Suppressor macrophage (primary cell): ENCODE measurements at places on chromosomes 12 and 14.

DNA sequence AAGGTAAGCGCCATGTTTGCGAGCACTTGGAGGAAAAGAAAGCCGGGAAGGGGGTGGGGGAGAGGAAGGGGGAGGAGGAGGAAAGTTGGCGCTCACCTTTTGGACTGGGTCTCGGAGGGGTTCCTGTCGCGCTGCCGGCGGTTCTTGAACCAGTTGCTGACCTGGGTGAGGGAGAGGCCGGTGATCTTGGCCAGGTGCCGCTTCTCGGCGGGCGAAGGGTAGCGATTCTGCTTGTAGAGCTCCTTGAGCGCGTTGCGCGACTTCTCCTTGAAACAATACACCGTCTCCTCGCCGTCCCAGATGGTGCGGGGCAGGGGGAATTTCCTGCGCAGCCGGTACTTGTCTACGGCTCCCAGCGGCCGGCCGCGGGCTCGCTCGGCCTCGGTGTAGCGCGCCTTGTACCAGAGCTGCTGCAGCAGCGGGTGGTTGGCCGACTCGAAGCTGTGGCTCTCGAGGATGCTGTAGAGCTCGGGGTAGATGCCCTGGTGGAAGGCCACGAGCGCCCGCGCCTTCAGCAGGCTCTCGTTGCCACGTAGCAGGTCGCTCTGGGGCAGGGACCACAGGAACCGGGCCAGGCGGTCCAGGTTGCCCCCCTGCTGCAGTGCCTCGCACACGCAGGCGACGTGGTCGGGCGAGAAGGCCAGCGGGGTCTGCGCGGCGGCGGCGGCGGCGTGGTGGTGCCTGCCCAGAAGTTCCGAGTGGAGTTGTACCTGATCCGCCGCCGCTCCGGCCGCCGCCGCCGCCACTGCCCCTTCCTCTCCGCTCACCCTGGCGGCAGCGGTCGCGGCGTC is 840 bp downstream of the SIX4 start:
- DNase-seq = peak; percentile 48

DNA sequence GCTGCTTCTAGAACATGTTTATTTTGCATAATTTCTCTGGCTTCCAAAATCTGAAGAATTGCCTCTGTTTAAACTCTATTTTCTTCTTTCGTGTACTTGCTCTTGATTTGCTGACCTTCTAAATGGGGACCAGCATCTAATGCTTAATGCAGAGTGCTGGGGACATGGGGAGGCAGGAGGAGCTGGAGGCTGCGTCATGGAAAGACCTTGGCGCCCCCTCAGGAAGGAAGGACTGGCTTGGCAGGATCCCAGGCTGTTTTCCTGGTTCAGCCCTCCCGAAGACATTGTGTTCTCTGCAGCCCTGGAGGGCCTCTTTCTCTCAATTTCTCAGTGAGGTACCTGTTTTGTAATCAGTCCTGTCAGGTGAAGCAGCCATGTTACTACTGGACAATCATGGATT is 5.5 kb downstream of the PRKCH start:
- no peak for DNase-seq

DNA sequence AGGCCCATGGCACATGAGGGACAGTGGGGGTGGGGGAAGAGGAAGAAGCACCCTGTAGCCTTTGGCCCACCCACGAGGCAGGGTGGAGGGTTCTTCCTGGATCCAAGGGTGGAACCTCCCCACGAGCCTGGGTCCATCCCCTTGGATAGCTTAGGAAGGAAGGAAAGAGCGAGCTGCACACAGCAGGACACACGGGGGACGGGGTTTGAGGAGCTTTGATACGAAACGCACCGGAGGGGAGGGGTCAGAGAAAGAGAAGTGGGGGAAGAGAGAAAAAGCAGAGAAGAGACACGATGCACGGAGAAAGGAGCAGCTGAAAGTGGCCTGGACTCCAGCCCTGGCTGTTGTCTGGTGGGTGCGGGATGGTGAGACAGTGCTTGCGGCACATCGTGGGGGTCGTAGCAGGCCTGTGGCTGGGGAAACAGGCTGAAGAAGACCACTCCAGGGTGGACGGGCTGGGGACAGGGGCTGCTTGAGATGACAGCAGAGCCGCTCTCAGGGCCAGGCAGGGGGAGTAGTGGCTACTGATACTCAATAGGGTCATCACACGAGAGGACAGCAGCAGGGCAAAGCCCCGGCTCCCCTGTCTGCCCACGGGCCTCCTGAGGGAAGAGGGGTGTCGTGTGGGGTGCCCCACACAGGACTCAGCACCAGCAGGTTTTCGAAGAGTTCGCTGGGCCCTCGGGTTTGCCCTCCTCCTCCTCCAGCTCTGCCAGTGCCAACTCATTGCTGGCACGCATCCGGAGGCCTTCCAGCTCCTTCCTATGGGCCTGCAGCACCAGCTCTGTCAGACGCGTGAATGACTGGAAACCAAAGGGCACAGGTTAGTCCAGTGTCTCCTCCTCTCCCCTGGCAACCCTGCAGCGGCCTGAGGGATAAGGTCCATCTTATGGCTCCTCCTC is 5.4 kb upstream of the GPX2 start:
- no peak for DNase-seq

DNA sequence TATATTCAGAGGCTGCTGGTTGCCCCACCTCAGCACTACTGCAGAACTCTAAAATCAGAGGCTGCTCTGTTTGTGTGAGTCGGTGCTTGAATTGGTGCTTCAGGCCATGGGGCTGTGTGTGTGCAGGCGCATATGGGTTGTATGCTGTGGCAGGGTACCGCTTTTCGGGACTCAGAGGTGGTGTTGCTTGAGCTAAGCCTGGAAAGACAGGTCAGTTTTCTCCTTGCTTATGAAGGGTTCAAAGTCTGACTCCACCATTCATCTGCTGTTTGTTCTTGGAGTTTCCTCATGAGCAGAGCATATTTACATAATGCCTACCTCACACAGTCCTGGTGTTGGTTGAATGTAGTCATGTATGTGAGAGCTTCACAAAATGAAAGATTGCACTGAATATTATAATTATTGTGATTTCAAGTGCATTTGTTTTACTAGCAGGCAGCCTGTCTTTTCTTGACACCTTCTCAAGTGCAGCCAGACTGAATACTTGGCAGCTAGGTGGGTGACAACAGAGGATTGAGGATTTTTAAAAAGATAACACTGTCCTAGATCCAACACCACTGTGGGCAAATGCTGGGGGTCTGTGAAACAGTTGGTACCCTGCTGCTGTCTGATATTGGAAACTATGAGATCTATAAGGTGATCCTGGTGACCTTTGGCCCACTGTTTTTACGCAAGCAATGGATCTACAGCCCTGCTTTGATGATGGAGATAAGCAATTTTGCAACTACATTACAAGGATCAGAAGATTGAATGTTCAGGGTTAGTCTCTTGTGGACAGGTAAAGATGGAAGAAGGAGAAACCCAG is 1.0 kb upstream of the ANG start:
- DNase-seq = no peak

DNA sequence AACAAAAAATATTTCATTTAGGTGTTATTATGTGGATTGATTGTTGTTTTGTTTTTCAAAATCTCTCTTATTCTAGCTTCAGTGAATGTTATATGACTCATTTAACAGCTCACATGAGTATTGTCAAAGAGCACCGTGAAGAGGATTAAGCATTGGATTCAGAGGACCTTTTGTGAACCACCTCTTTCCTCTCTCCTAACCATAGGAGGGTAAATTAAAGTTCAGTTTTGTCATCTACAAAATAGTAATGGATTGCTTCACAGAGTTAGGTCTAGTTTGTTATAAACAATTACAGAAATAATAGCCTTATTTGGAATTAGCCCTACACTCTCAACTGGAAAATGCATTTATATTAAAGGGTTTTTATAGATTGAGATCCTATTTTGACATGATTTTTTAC is 962 bp upstream of the KERA start:
- no peak for DNase-seq

GRCh38 chr14:76917745-76918255 is 91.6 kb downstream of the LRRC74A start:
- DNase-seq = no peak

DNA sequence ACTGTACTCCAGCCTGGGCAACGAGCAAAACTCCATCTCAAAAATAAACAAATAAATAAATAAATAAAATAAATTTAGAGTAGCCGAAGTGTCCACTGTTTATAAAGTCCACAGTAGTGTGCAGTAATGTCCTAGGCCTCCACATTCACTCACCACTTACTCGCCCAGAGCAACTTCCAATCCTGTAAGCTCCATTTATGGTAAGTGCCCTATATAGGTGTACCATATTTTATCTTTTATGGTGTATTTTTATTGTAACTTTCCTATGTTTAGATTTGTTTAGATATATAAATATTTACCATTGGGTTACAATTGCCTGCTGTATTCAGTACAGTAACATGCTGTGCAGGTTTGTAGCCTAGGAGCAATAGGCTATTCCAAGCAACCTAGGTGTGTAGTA is 37.9 kb upstream of the GPRC5A start:
- no peak for DNase-seq

DNA sequence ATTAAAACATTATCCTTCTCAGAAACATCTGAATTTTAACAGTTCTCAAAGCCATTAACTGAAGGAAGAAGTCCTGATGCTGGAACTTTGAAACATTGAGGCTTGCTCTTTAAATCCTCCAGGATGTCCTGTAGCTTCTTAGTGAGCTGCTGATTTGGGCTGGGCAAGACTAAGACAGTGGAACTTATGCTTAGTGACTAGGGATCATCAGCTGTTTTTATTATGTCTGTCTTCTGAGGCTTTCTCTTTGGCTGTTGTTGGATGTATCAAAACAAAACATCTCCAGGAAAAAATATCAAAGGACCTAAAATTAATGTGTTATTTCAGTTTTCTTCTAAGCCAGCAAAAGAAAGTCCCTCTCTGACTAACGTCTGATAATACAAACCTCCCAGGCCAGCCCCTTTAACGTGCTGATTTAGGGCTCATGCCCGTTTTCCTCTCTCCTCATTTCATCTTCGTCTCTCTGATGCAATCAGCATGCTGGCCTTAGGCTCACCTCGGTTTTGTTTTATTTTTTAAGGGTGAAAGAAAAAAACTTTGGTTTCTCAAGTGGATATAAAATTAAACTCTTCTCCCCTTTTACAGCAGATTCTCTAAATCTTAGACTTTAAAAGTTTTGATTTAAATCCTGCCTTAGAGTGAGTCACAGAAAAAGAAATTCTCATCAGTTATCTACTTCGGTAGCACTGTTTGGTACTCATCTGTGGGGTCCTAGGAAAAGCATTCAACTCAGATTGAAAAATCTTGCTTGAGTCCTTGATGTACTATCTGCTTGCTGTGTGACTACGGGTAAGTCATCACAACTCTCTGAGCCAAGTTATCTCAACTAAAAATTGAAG is 106.2 kb upstream of the CCDC91 start:
- DNase-seq = no peak

GRCh38 chr12:57694459-57695019 is 607 bp downstream of the OS9 start:
- DNase-seq = no peak

DNA sequence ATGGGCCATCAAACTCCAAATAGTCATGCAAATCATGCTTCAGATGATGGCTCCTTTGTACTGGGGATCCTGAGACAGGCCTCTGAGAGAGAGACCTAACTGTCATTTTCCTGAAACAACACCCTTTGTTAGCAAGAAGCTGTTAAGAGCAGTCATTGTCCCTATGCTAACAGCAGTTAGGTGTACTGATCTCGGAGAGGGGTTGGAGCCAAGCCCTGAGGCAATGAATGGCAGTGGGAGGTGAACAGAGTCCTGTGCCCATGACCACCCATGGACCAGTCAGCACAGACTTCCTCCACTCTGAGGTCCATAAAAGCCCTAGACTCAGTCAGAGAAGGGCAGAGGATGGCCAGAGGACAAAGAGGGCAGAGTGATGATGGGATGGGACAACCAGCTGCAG is 747.6 kb upstream of the LRFN5 start:
- no peak for DNase-seq

- DNase-seq = no peak
Measured at GRCh38 chr12:18580291-18580690, 157.5 kb downstream of the PLCZ1 start.

DNA sequence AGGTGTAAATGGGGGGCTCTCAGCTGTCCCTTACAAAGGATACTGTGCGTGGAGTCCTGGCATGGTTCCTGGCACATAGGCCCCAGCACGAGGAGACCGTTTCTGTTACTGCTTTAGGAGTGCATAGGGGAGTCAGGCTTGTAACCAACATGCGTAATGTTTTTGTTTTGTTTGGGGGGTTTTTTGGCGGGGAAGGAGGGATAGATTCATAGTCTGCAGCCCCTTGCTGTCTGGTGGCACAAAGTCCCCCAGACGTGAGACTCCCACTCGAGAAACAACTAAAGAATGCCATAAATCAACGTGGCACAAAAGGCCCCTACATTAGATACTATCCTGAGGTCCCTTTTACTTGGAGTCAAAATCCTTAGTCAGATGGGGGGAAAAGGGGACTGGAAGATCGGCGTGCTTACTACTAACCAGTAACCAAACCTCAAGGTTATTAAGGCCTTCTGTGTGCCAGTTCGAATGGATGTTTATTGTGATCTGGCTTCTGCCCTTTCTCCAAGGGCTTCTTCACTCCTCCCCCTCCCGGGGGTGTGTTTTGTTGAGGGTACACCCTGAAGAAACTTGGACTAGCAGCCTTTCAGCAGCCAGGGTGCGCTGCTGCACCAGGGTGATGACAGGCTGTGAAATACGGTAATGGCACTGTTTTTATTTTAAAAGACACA is 874 bp downstream of the ISCU start:
- peak; percentile 93 for DNase-seq

- peak; percentile 77 for DNase-seq
Measured at GRCh38 chr14:63770187-63770807, 42.4 kb upstream of the SGPP1 start.

DNA sequence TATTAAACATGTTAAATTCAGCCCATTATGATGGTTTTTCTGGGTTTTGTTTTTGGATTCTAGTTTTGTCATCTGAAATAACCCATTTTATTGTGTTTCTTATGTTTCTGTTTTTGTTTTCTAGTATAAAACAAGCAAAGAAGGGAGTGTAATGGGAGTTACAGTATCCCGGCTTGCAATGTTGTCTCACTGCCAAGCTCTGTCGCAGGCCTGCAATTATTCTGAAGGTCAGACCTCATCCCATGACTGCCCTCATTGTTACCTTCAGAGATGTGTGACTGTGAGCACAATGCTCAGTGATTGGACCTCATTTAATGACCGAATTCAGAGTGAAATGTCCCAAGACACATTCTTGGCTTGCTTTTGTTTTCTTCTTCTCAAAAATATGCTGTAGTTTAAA is 73.0 kb upstream of the ATF1 start:
- DNase-seq = no peak

DNA sequence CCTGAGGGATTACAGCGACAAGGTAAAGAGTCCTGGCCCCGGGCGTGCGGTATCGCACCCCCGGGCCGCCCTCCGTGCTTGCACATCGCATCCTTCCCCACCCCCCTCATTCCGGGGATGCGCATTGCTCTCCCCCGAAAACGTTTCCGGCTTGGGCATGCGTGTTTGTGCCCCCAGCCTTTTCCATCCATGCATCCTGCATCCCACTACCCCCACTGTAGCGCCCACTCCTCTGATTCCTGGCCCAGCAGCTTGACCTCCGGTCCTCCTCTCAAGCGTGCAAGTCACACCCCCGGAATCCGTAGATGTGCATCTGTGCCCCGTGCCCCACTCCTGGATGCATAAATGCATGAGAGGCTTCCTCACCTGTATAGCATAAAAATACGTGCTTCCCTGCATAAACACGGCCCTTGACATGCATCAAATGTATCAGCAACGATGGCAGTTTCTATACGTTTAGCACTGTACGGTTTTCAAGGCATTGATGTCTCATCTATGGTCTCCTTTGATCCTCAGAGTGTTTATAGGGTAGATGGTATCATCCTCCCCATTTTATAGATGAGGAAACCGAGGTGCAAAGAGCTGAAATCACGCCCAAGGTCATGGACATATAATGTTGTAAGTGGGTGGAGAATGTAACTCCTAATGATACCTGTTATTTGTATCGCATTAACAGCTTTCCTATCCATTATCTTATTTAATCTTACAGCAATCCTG is 484 bp downstream of the RIC8B start:
- DNase-seq = no peak

- DNase-seq = no peak
Measured at GRCh38 chr12:99985631-99986030, 895 bp upstream of the ANKS1B start.
